ENCODE measurements at places on chromosomes 6 and 20. TPM values are rescaled to one million over a fixed set of nuclear protein-coding genes. Genes with fewer than 3 reads are reported as not detected.

DNA sequence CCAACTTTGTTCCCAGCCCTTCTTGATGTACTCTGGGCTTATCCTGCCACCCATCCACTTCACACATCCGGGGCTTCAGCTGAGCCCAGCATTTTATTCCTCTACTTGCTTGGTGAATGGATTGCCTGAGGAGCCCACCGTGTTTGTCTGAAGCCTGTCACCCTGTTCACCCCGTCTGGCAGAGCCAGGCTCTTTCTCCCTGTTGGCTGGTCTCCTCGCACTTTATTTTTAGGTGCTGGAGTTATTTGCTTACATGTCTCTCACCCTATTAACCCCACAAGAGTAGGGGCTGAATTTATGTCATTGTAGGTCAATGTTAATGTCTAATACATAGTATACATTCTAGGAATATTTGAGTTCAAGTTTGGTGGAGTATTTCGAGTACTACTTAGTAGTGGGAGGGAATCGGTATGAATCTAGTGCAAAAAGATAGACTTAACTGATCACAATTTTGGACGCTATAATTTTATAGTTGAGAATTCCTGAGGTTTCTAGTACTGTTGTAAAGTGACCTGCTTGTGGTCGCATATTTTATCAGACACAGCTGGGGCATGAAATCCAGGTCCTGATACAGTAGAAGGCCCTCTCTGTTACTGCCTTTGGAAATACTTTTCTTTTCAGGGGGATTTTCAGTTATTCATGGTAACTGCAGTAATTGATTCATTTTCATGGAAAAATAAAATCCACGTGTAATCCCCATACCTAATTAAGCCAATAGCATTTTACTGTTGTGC is 10.8 kb downstream of the JARID2 start:
- DNase-seq = no peak

GRCh38 chr6:43171707-43172103 is 636 bp downstream of the SRF start:
- DNase-seq = no peak

DNA sequence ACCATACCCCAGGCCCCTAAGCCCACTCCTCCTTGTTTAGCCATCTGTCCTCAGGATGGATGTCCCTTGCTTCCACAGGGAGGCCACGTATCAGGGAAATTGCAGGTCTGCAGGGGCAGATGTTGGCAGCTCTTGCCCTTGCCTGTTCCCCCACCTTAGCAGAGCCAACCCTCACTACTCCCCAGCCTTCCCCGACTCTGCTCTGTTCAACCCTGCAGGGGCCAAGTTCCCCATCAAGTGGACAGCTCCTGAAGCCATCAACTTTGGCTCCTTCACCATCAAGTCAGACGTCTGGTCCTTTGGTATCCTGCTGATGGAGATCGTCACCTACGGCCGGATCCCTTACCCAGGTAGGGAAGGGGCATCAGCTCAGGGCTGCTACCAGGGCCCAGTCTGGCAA is 10.7 kb upstream of the TM9SF4 start:
- no peak for DNase-seq

GRCh38 chr20:38806855-38807655 is 1.6 kb downstream of the PPP1R16B start:
- no peak for DNase-seq

DNA sequence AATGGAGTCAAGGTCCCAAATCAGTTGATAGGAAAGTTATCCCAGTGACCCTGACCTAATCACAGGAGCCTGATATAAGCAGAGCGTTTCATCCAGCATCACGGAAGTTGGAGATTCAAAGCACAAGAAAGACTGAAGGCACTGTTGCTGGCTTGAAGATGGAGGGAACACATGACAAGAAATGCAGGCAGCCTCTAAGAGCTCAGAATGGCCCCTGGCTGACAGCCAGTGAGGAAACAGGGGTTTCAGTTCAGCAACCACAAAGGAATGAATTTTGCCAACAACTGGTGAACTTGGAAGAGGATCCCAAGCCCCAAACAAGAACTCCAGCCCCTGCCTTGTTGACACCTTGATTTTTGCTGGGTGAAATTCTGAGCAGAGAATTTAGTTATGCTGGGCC is 778.5 kb downstream of the MAFB start:
- no peak for DNase-seq

TCF19 gene
- polyA plus RNA-seq = 19.7 TPM

GRCh38 chr20:41139227-41140093 is 2.1 kb downstream of the PLCG1 start:
- no peak for DNase-seq

DNA sequence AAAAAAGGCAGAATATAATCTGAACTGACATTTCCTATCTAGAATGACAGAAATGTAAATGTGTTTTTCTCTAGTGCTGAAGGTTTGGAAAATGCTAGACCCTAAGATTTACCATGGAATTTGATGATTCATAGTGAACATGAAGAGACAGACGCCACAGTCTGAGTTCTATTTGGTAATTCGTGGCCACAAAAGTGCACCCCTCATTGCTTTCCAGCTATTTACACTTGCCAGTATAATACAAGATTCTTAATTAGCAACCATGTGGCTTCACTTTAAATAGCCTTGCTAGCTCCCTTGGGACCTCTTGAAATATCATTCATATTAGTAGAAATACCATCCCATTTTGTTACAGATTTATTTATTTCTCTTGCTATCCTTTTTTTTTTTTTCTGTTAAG is 636.8 kb downstream of the PRKN start:
- no peak for DNase-seq

BMP5 gene
- 3.1 TPM for polyA plus RNA-seq

FNDC1 gene
- 8.8 TPM for polyA plus RNA-seq

- DNase-seq = no peak
Measured at GRCh38 chr20:46121184-46121930, 3.2 kb downstream of the CD40 start.

DNA sequence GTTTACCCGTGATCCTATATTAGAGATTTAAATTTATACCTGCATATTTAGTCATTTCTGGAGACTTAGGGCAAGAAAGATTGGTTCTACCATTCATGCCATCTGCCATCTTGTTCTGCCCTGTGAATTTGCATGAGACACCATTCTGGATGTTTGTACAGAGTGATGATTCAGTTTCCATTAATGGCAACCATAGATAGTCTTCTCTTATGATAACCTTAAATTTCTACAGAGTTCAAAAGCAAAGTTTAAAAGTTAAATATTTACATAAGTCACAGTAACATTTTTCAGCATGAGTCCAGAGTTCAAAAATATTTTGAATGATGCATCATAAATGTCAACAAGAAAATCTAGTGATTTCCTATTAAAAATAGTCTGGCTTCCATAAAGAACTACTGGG is 23.2 kb downstream of the PLCB1 start:
- DNase-seq = no peak

GRCh38 chr6:1851681-1852456 is 242.2 kb downstream of the FOXC1 start:
- no peak for DNase-seq

GRCh38 chr6:16523606-16524379 is 237.5 kb downstream of the ATXN1 start:
- DNase-seq = no peak

PBOV1 gene
- 0.20 TPM for polyA plus RNA-seq

GRIK2 gene
- polyA plus RNA-seq = 12.5 TPM

- DNase-seq = peak; percentile 39
Measured at GRCh38 chr6:158758451-158758860, 60.7 kb downstream of the EZR start.

DNA sequence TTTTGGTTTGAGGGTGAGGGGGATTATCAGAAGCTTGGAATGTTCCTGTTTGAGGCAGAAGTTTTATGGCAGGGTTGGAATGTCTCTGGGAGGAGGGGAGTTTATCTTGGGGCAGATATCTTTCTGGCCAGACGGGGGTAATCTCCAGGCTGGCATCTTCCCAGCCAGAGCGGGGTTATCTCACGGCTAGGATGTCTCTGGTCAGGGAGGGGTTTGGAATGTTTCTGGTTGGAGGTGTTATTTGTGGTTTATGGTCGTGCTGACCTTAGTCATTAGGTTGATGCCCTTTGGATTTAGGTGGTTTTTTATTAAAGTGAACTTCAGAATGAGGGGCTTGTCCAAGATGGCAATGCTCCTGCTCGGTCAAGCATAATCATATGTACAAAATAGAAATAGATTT is 14.8 kb downstream of the PGK2 start:
- no peak for DNase-seq

PTK7 gene
- 296 TPM for polyA plus RNA-seq

PPP1R16B gene
- polyA plus RNA-seq = 8.2 TPM

- DNase-seq = no peak
Measured at GRCh38 chr6:159126590-159126989, 42.6 kb upstream of the FNDC1 start.

DNA sequence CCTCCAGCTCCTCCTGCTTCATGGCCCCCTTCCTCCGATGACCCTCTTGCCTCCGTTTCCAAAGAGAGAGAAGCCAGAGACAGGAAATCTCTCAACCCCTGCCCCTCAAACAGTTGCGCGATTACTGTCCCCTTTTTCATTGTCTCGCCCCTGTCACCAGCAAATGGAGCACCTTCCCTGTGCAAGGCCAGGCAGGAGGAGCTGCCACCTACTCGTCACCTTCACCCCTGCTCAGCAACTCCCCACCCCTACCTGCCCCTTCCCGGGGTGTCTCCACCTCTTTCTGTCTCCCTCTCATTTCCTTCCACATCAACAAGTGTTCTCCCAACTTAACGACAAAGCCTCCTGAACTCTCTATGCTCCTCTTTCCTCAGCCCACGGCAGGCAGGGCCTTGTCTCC is 13.7 kb downstream of the PNLDC1 start:
- DNase-seq = no peak

LHFPL5 gene
- 0.36 TPM for polyA plus RNA-seq

GRCh38 chr20:46021361-46022359 is 7.4 kb upstream of the SLC12A5 start:
- DNase-seq = no peak

GRCh38 chr6:125867483-125867942 is 76.8 kb downstream of the NCOA7 start:
- DNase-seq = peak; percentile 6

GRCh38 chr20:43842126-43843020 is 72.3 kb upstream of the TOX2 start:
- DNase-seq = no peak

DNA sequence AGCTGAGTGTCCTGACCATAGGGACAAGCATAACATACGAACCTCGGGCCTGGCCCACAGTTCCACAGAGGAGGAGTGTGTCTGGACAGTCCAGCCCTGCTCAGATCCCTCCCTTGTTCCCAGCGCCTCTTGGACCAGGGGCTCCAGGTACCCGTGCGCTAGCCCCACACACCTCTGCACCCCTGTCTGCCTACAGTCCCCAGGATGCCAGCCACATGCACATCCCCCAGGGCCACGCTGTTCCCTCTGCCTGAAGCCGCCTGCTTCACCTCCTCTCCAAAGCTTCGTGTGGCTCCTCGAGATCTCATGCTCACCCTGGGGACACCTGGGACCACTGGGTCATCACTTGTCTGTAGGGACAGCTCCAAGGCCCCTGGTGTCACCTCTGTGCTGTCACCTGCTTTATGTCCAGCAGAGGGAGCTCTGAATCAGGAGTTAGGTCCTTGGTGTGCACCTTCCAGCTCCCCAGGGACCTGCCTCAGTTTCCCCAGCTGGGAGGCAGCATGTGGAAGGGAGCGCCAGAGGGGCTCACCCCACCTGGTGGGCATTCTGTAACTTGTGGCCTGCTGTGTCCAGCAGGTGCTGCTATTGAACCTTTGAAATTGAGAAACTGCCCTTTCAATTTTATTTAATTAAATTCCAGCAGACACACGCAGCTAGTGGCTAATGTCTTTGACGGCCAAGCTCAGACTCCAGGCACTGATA is 7.3 kb upstream of the YTHDF1 start:
- no peak for DNase-seq

PRDM13 gene
- not detected for polyA plus RNA-seq

GRCh38 chr20:40844332-40844731 is 155.3 kb upstream of the MAFB start:
- DNase-seq = no peak

GRCh38 chr6:47075741-47076421 is 33.7 kb upstream of the ADGRF1 start:
- no peak for DNase-seq

HCRTR2 gene
- 0.51 TPM for polyA plus RNA-seq

DSN1 gene
- polyA plus RNA-seq = 16.9 TPM

DNA sequence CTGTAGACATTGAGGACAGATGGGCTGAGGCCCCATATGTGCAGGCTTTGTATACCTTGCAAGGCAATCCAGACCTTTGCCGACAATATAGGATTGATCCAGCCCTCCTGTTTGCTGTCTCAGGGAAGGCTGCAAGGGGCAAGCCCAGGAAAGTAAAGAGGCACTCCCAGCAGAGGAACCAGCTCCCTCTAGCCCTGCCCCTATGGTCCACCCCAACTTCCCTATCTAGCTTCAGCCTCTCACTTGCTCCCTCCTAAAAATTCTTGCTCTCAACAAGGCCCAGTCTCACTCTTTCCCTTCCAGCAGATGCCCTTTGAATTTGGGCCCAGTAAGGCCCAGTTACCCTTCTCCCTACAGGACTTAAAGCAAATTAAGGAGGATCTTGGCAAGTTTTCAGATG is 92.6 kb downstream of the JARID2 start:
- DNase-seq = no peak

DNA sequence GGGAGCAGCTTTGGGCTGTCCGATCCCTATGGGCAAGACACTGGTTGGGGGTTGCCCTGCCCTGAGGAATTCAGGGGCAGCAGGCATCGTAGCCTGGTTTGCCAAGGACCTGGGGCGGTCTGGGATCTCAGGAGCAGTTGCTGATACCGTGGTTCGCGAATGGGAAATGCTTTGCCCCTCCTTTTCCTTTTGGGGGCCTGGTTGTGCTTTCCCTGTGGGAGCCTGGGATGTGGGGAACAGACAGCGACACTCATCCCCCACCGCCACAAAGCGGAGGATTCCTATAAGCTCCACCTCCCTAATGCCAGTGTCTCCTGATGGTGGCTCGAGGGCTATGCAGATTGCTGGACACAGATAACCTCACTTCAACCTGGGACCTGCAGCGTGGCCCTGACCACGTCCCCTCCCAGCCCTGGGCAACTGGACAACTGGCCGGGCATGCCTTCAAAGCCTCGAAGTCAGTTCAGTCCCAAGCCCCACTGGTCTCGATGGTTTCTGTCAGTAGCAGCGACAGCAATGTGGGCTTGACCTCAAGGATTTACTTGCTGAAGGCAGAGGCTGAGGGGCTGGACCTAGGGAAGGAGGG is 3.3 kb downstream of the CEBPB start:
- no peak for DNase-seq

DNA sequence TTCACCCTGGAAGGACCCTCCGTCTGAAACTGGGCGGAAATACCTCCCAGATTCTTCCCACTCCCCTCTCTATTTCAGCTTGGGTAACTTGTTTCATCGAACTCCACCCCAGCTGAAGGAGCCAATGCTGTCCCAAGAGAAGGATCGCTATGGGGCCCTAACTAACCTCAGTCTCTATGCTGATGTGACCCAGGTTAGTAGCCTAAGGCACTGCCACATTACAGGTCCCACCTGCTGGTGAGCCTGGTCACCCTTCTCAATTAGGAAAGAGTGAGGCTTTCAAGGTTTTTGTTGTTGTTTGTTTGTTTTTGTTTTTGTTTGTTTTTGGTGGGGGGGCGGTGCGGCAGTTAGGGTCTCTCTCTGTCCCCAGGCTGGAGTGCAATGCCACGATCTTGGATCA is 168.4 kb downstream of the OR2B2 start:
- DNase-seq = no peak

- DNase-seq = no peak
Measured at GRCh38 chr6:11766043-11766442, 12.6 kb downstream of the ADTRP start.

Measured in left renal cortex interstitium (tissue), 4 donors.